ENCODE measurements at places on chromosomes 1 and 21.

- no peak for DNase-seq
Observed at GRCh38 chr1:15733726-15734226, 2.3 kb upstream of the SLC25A34 start.

GRCh38 chr1:153350321-153350957 is 1.8 kb upstream of the PGLYRP4 start:
- DNase-seq, result no peak

- no peak for DNase-seq
Observed at GRCh38 chr21:41758550-41758949, 8.3 kb downstream of the RIPK4 start.

DNA sequence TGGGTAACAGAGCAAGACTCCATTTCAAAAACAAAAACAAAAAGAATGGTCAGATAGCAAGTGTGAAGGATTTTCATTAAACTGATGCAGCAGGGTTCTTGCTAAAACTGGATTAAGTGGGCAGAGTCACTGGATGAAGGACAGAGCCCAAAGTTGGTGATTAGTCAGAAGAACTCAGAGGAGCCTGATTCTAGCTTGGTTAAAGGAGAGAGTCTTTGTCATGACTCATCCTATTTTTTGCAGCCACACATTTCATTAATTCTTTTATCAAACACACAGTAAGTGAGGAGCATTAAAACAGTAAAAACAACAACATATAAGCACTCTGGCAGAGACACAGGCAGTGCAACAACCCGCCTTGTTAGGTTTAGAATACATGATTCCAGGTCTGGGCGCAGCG is 56.0 kb upstream of the EDARADD start:
- no peak for DNase-seq

- DNase-seq, result no peak
Observed at GRCh38 chr21:20783611-20784010, 214.6 kb upstream of the NCAM2 start.
